Renal cortical epithelial cell (primary cell): ENCODE measurements at places on chromosomes 16 and 17.

GRCh38 chr16:66295213-66295612 lies 71.3 kb upstream of the CDH5 start:
- no peak for DNase-seq

GRCh38 chr16:6528217-6528616 lies 804.4 kb upstream of the RBFOX1 start:
- DNase-seq, result no peak

- no peak for DNase-seq
Observed at GRCh38 chr16:4874666-4875065, 27.4 kb downstream of the UBN1 start.

DNA sequence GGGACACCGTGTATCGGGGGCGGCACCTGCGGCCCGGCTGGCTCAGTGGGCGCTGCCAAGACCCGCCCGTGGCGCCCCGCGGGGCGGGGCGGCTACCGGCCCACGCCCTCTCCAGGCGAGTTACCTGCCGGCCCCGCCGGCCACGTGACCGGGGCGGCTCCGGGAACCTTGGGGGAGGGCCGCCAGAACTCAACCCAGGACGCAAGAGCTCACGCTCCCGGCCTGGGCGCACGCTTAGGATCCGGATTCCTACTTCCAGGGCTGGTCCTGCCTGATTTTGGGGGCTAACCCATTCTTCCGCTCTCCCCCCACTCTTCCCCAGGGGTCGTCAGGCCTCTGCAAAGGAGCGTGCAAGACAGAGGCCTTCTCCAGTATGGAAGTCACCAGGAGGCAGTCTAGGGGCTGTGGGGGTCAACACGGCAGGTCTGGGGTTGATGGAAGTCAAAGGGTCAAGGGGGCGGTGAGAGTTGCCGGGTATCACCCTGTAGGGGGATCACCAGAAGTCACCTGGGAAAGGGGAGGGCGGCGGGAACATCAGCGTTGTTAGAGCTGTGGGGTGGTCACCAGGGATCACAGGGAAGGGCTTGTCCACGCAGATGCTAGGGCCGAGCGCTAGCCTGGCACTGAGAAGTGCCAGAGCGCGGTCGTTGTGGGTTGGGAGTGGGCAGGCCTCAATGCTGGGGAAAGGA lies 354 bp upstream of the ESRP2 start:
- peak; percentile 23 for DNase-seq

GRCh38 chr16:88516601-88517061 lies 53.6 kb upstream of the ZC3H18 start:
- DNase-seq, result no peak

DNA sequence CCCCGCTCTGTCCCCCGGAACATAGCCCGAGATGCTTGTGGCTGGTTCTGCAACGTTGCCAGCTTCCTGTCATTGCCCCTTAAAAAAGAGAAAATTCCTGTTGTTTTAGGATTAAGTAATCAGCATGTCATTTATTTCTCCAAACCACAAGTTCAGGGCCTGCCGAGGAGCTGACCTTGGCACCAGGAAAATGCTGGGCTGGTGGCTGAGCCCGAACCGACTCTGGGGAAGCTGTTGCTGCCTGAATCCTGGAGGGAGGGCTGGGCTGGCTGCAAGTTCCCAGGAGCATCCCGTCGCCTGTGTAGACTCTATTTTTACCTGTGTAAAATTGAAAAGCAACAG lies 130.9 kb upstream of the FOXF1 start:
- no peak for DNase-seq

DNA sequence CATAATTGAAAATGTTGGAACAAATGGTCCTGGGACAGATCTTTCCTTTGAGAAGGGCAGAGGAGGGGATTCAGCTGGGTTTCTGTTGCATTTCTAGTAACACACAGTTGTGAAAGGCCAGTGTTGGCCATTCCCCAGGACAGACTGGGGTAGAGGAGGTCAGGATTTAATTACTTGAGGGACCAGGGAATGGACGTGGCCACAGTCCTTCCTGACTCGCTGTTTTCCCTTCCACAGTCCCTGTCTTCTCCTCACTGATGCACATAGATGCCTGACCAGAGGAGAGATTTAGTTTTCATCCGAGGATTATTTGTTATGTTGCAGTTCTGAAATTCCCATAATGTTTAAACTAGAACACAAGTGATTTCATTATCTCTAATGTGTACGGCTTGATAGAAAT lies 25.2 kb upstream of the HEATR6 start:
- DNase-seq, result no peak

DNA sequence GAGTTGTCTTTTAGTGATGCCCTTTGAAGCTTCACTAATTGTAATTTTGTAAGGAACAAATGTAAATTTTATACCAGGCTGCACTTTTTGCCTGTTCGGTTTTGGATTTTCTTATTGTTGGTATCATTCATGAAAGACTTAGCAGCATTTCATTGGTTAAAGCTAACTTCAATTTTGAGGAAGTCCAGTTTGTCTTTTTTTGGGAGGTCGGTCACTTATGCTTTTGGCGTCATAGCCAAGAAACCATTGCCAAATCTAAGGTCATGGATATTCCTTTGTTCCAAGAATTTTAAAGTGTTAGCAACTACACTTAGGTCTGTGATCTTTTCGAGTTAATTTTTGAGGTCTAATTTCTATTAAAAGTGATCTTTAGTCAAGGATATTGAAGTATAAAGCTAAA lies 77.1 kb downstream of the PRKCA start:
- DNase-seq, result no peak

DNA sequence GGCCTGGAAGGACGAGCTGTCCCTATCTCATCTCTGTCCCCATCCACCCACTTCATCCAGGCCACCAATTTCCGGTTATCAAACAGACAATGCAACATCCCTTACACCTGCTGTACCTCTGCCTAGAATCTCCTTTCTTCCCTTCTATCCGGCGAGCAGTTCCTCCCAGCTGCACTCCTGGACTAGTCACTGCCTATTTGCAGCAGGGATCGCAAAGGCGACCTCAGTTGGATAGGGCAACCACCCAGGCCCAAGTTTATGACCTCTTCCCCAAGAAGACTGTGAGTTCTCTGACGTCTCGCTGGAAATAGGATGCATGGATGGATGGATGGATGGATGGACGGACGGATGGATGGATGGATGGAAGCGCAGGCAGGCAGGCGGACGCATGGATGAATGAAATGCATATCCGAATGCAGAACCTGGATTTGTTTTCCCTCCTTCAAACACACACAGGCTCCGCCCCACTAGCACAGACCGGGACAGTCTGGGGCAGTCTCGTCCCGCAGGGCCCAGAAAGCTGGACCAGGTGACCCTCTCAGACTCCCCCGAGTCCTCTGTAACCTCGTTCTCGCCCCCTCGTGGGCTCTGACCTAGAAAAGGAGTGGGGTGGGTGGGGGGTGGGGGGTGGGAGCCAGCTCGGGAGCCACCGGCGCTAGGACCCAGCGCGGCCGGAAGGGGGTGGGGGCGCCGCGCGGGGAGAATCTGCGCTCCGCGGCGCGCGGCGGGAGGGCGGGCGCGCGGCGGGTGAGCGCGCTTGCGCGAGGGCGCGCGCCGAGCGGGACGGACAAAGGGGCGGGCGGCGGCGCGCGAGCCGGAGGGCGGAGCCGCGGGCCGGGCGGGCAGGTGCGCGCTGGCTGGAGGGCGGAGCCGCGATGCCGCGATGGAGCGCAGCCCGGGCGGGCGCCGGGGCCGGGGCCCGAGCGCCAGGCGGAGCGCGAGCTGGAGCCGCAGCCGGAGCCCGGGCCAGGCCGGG lies at the start of gene SBK1:
TSS of gene SBK1 (plus strand) at position 875 of the 976 bp plus-strand sequence. CDS start 24,867 bp downstream, outside the sequence.
- peak; percentile 32 for DNase-seq

- no peak for DNase-seq
Observed at GRCh38 chr16:63467513-63467912, 1431.3 kb upstream of the CDH8 start.

DNA sequence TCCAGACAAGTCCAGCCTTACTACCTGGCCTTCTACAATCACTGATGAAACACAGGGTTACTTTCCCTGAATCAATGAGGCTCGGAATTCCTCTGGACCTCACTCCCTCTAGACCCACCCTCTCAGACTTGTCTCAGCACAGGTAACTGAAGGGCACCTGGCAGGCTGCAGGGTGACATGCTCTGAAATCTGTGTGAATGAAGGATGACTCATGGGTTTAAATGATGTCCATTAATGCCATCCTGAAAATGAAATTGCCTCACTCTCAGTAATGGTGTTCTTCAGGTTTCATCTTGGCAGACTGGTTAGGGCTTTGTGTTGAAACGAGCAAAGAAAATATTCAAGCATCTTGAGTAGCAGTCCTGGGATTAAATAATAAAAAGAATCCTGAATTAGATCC lies 134.4 kb downstream of the MAF start:
- no peak for DNase-seq

GRCh38 chr17:4945944-4946280 lies 2.4 kb downstream of the PFN1 start:
- no peak for DNase-seq

DNA sequence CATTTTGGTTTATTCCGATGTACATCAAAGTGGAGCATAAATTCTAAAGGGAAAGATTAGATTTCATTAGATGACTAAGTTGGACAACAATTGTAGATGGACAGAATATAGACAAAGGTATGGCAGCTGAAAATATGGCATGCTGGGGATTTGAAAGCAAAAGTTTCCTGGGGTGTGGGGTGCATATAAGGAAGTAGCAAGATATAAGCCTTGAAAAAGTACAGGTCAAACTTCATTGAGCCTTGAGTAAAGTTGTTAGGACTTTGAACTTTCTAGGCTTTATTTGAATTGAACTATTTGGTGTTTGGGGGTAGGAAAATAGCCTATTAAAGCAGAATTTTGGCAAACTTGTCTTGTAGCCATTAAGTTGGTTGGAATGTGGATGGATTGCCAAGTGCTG lies 75.8 kb upstream of the KCNJ16 start:
- no peak for DNase-seq

GRCh38 chr16:23048164-23048563 lies 101.1 kb downstream of the USP31 start:
- DNase-seq, result no peak

- peak; percentile 11 for DNase-seq
Observed at GRCh38 chr17:71084219-71084618, 914.9 kb downstream of the KCNJ2 start.

DNA sequence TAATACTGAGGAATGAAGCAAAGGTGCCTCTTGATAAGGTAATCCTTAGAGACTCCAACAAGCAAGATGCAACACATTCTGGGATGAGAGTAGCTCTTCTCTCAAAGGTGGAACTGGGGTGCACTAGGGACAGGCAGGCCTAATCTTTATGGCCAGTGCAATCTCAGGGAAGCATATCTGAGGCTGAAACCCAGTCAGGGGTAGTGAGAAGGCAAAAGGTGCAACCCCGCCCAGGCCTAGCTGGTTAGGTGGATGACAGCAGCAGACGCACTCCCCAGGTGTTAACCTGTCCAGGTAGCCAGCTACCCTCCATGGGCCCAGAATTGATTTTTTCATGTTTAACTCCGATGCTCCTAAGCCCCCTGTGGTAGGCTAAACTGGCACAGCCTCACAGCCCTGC lies 9.9 kb upstream of the SLC46A1 start:
- DNase-seq, result no peak

GRCh38 chr17:52145476-52145875 lies 13.0 kb downstream of the CA10 start:
- peak; percentile 98 for DNase-seq

- no peak for DNase-seq
Observed at GRCh38 chr17:69592692-69593350, 178.3 kb downstream of the MAP2K6 start.

DNA sequence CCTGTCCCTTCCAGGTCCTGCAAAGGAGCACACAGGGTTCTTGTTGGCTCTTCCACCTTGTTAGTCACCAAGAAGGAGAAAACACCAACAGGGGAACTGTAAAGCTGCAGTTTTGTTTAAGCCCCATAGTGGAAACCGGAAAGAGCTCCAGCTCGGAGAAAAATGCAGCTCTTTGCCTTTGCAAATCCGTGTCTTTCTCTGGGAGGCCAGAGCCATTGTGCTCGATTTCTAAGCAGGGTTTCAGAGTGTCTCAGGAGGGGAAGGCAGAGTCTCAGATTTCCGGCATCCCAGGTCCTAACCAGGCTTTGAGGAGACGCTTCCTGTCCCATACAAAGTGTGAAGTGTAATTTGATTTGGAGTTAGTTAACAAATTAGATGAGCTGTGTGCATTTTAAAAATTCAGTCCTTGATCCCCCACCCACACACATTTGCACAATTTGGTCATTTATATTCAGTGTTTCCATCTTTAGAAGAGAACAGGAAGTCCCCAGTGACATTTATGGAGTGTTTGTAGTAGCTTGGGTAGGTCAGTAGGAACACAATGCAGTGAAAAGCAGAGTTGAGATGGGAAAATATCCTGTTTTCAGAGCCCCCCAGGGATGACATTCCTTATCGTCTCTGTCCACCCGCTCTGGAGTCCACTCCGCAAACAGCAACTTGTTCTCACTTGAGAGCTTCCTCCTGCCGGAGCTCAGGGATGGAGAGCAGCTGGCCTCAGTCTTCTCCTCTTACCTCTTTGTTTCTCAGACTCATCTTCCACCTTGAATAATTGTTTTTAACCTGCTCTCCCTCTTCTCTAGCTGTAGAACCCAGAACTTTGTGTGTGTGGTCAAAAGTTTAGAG lies 331.9 kb downstream of the SEC14L1 start:
- peak; percentile 57 for DNase-seq

- DNase-seq, result peak; percentile 72
Observed at GRCh38 chr17:48052956-48053757, 5.0 kb downstream of the NFE2L1 start.

DNA sequence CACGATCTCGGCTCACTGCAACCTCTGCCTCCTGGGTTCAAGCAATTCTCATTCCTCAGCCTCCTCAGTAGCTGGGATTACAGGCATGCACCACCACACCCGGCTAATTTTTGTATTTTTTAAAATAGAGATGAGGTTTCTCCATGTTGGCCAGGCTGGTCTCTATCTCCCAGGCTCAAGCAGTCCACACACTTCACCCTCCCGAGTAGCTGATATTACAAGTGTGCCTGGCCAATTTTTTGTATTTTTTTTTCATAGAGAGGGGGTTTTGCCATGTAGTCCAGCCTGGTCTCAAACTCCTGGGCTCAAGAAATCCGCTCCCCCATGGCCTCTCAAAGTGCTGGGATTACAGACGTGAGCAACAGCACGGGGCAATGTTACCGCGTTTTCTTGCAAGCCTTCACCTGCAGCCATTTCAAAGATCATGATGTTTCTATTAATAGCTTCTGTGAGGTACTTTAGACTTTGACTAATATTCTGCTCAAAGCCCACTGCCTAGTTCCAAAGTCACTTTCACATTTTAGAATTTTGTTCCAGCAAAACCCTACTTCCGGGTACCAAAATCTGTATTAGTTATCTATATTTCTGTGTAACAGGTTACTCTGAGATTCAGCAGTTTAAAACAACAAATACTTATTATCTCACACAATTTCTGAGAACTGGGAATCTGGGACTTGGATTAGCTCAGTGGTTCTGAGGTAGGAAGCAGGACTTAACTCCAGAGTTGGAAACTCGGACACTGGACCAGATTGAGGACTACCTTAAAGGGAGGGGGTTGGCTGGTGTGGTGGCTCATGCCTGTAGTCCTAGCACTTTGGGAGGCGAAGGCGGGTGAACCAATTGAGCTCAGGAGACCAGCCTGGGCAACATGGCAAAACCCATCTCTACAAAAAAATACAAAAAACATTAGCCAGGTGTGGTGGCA lies 12.0 kb upstream of the MED13 start:
- DNase-seq, result no peak
